Activated gamma-delta T cell treated with anti-CD3 and anti-CD28 coated beads, Interleukin-2, amount 50 U/mL, for 16 hours (primary cell): ENCODE measurements at places on chromosomes 16 and 17.

GRCh38 chr17:8846768-8847211 is 20.7 kb downstream of the PIK3R6 start:
- DNase-seq = no peak

DNA sequence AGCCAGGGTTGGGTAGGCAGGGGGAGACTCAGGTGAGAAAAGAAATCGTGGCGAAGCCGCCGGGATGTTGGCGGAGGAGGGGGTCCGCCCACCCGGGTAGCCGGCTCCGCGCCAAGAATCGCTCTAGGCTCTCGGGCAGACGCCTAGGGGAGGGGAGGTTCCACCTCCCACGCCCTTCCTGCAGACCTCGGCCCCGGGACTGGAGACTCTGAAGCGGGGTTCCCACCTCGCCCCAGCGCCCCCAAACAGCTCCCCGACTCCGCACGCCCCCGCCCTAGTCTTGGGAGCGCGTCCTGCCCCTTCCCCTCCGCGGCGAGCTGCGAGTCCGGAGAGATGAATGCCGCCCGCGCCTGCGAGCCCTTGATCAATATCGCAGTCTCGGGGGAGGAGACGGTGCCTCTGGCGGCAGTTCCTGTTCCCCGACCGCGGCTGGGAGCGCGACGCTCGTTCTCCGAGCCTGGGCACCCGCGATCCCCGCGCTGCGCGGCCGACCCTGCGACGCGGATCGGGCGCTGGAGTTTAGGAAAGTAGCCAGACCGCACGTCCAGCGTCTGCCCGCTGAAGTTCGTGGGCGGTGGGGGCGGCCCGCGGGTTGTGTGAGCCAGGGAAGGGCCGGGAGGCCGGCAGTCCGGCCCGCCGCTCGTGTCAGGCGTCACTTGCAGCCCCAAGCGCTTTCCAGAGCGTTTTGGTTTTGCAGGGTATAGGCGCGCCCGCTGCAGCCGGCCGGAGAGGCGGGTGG is 790 bp downstream of the CRHR1 start:
- DNase-seq = no peak

DNA sequence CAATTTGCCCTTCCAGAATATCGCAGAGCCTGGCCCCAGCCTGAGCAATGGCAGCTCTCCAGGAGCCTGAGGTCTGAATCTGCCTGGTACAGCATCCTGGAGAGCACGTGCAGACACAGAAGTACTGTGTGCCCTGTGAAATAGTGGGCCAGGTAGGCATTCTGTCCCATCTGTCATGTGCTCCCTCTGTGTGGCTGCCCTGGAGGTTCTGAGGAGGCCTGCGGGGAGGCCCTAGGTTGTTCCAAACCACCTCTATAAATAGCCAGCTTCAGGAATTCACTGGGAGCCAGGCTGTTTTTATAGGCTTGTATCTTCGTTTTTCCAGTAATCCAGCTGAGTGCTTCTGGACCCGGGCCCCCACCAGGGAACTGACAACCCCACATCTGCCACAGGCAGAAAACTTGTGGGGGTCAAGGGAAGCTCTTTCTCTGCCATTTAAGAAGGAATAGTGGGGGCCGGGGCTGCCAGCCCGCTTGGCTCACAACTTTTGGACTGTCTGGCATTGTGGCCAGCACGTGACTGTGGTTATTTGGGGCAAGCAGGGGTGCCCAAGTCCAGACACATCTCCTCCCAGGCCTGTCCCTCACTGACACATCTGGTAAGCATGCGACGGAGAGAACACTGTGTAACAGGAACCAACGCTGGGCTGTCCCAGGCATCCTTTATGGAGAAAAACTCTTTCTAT is 356.3 kb upstream of the TNRC6C start:
- DNase-seq = no peak

- DNase-seq = no peak
Observed at GRCh38 chr17:70251706-70252105, 82.4 kb downstream of the KCNJ2 start.

DNA sequence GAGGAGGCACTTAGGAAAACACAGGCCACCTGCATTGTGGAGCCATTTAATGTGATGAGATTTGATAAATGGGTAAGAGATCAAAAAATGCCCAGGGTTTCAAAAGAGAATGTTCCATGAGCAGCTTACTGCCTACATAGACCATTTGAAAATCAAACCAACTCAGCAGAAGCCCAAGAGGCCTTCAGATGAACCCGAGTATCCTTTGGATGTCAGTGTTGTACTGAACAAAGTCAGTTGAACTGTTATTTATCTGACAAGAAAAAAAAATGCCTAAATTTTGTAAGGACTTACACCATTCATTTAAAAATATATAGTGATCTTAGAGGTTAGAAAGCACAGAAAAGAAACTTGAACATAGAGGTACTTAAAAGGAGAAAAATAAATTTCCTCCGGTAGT is 381.7 kb downstream of the ZFHX3 start:
- DNase-seq = no peak

GRCh38 chr16:68512183-68512582 is 26.9 kb upstream of the ZFP90 start:
- DNase-seq = no peak
